ENCODE measurements at places on chromosomes 6 and 20.

DNA sequence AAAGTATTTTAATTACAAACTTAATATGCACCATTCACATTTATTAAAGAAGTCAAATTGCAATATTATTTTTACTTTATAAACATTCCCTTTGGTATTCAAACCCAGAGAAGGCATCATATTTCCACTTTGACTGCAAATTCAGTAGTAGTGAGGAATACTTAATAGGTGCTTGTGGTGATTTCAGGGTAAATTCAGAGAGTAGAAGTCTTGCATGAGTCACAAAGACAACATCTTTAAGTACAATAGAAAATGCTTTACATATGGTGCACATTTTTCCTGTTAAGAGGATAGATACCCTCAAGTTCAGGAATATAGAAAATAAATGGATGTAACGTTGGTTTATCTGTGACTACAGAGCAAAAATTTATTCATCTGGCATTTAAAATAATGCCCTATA lies 390.2 kb downstream of the TENT5A start:
- DNase-seq = peak; percentile 1

GRCh38 chr6:83096791-83097190 lies 29.3 kb downstream of the DOP1A start:
- DNase-seq = peak; percentile 9

DNA sequence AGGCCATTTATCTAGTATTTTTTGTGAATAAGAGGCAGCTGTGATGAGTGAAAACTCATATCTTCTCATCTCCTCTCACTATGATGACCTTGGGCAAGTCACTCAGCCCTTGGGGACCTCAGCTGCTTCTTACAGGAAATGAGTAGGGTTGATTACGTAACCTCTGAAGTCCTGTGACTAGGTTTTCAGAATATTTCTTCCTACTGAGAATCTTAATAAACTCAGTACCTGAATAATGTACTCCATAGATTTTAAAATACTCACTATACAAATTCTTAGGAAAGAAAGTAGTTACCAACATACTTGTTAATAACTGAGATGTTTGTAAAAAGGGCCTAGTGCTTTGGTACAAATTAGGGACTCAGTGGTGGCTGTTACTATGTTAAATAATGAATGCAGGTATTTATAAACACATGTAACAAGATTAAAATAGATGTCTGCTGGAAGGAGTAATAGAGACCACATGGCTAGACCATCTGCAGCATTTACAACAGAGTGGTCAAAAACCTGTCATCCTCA lies 60.9 kb downstream of the RPRD1B start:
- DNase-seq = peak; percentile 81

GRCh38 chr6:167113935-167114910 lies 8.7 kb upstream of the CCR6 start:
- no peak for DNase-seq

GRCh38 chr6:53827531-53827930 lies 32.7 kb downstream of the LRRC1 start:
- no peak for DNase-seq

DNA sequence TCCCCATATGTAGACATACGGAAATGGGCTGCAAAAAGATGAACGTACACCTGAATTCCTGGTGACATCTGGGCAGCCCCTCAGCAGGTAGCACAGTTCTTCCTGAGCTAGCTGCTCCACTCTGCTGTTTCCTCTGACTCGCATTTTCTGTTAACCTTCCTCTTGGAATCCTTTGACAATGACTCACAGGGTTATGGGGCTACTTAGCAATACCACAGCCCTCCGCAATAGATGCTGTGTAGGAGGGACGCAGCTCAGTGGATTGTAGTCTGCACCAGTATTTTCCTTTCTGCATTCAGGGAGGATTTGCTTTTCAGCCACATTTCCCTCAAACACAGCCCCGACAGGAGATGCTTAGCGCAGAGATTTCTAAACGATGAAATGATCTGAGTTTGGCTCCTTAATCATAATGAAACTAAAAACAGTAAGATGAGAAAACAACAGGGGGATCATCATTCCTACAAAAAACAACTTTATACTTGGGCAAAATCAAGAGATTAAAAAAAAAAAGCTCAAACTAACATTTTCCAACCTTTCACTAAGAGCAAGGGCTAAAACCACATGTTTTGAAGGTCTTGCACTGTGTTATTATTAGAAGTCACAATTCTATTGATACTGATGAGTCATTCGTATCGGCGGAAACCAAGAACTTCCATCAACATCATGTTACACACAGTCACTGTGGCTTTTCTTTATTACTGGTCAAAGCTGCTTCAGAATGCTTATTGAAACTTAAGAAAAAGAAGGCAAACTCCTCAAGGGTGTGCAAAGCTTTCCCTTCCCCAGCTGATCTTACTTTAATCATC lies 12.2 kb downstream of the BACH2 start:
- peak; percentile 91 for DNase-seq

GRCh38 chr6:23456396-23456795 lies 669.6 kb upstream of the NRSN1 start:
- DNase-seq = peak; percentile 25

DNA sequence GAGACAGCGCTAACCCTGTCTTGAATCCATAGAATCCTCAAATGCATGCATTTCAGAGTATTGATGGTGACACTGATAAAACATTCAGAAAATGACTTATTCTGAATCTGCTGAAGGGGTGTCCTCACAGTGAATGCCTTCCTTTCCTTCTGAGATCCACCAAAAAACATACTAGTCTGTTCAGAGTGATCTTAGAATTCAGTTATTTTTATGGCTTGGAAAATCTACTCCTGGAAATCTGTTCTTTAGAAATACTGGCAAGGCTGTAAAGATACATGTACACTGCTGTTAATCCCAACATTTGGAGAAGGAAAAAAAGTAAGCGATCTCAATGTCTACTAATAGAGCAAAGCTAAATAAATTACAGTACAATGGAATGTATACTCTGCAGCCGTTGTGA lies 672.6 kb upstream of the AGPAT4 start:
- DNase-seq = no peak

DNA sequence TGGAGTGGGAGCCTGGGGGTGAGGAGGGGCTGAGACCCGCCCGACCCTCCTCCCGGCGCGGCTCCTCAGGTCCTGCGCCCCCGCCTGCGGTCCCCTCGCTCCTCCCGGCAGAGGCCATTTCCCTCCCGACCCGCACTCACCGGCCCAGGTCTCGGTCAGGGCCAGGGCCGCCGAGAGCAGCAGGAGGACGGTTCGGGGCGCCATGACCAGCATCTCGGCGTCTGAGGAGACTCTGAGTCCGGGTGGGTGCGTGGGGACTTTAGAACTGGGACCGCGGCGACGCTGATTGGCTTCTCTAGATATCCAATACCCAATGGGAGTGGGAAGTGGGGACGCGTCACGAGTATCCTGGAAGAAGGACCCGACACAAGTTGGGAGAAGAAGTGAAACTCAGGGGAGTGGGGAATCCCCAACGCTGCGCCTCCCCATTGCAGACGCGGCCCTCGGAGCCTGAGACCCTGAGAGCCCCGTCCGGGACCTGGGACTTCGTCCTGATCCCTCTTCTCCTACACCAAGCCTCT lies at the start of gene HLA-B:
HLA-B (minus strand) TSS at position 234 of the 521 bp plus-strand sequence; CDS start at position 213, 21 bp downstream.
- DNase-seq = peak; percentile 16
